A549 (cell line): ENCODE measurements at places on chromosomes 3 and 15. TPM values are rescaled to one million over a fixed set of nuclear protein-coding genes. Genes with fewer than 3 reads are reported as not detected.

GRCh38 chr15:100859970-100860828 lies 19.4 kb upstream of the ALDH1A3 start:
- DNase-seq: no peak

Gene POLQ
- 8.2 to 9.9 TPM (median 9.2 TPM) in 3 replicates for polyA plus RNA-seq

Gene LIPC
- polyA plus RNA-seq: 0.30 to 0.34 TPM (median 0.32 TPM) in 3 replicates

Gene IQCF5
- not detected in 3 replicates for polyA plus RNA-seq

GRCh38 chr3:40317061-40317855 lies 7.8 kb downstream of the EIF1B start:
- peak; percentile 58 for DNase-seq

DNA sequence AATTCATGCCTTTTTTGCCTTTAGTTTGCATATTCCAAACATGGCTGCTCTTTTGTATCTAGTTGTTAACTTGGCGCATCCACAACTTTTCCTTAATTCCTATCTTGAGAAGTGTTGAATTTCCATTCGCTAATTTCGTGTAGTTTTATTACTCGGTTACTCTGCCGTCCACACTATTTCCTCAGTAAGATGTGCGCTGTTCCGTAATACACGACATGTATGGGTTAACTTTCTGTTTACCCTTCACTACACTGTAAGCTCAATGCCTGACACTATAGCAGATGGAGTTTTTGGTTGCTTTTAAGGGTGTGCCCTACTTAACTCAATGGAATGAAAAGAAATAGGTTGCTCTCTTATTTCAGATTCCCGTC lies 724 bp downstream of the RPSA start:
- no peak for DNase-seq

- DNase-seq: peak; percentile 9
Observed at GRCh38 chr3:124217542-124217941, 225.6 kb upstream of the ROPN1 start.

- no peak for DNase-seq
Observed at GRCh38 chr3:40582401-40583027, 57.8 kb downstream of the ZNF621 start.

DNA sequence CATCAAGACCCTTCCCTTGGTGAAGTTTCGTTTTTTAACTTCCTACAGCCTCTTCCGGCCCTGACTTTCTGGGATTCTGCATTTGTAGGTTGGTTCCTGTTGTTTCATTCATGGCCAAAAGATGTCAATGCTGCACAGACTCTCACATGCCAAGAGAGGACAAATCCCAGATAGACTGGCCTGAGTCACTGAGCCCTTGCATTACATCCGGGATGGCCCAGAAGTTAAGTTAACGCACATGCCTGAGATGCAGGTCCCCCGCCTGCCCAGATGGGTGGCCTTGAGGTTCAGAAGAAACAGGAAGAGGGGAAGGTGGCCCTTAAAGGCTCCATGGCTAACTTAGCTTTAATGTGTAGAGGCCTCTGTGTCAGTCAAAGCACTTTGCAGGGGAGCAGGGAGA lies 51.6 kb upstream of the SRGAP3 start:
- DNase-seq: no peak

DNA sequence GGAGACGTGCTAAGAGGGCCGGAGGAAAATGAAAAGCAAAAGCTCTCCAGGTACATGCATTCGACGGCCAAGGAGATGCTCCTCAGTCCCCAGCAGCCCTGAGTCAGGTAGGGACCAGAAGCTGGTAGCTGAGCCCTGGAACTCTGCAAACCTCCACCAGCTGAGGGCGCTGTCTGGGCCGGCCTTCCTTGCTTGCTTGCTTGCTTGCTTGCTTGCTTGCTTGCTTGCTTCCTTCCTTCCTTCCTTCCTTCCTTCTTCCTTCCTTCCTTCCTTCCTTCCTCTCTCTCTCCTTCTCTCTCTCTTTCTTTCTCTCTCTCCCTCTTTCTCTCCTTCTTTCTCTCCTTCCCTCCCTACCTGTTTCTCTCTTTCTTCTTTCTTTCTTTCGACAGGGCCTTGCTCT lies 94.6 kb upstream of the RASGRF1 start:
- peak; percentile 39 for DNase-seq

GRCh38 chr3:14393440-14394106 lies 8.8 kb upstream of the SLC6A6 start:
- no peak for DNase-seq

GRCh38 chr3:128492671-128493569 lies at the start of gene GATA2:
Gene GATA2, minus strand, starts transcription at chr3:128493201. Its CDS starts 6,170 bp downstream, at chr3:128487031.
- DNase-seq: no peak

Gene PCSK6
- polyA plus RNA-seq: 10.0 to 11.1 TPM (median 10.8 TPM) in 3 replicates

DNA sequence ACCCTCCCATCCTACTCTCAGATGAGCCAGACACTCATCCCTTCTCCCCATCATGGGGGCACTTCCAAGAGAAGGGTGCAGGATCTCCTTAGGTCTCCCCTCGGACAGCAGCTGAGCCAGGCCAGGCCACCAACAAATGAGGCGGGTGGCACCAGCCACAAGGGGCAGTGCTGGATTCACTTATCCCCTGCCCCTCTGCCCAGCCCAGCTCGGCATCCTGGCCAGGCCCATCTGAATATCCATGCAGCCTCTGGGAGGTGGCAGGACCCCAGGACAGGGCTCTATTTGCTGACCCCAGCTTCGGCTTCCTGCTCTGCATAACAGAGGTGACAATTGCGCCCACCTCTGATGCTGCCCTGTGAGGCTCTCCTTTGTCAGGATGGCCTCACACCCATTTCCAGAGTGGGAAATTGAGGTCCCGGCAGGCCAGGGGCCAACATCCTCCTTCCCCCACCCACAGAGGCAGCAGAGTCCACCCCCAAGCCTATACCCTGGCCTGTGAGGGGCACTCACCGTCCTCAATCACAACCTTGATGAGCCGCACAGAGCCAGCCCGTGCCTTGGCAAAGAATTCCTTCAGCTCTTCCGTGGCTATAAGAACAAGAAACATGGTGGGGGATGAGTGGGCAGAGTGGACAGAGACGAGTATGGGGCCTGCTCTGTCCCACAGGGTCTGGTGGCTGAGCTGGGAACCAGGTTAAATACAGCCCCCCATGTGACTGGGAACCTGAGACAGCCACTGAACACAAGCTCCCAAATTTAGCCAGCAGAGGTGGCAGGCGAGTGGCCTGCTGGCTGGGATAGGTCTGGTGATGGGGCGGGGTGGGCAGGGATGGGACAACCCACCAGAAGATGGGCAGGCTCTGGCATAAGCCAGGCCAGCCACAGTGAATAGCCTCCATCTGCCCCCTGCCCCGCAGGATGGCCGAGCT lies 4.2 kb downstream of the TWF2 start:
- DNase-seq: no peak

DNA sequence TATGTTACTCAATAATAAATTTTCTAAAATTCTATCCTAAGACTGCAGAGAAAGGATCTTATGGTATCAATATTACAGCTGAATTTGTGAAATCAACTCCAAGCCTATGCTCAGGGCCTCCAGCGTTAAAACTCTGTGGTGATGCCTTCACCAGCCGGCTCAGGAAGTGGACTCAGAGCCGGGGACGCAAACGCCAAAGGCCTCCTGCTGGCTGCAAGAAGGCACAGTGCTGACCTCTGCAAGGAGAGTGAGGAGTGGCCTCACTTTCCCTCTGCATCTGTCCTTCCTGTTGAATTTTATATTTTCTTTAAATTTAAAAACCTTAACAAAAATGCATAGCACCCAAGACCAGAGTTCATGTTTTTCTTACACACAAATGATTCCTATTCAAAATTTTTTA lies 48.5 kb downstream of the HERC2 start:
- no peak for DNase-seq

DNA sequence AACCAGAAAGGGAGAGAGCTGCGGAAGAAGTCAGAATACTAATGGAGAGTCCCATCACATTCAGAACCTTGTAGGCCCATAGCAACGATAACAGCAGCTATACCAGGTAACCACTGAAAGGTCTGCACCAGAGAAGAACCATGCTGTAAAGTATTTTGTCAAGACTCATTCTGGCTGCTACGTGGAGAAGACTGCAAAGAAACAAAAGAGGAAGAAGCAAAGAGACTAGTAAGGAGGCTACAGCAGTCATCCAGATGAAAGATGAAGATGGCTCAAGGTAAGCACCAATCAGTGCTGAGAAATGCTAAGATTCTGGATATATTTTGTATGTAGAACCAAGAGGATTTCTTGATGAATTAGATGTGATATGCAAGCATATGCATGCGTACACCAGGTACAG lies 39.6 kb downstream of the ACAP2 start:
- DNase-seq: no peak

GRCh38 chr15:71183063-71183462 lies 67.8 kb downstream of the THSD4 start:
- DNase-seq: no peak

DNA sequence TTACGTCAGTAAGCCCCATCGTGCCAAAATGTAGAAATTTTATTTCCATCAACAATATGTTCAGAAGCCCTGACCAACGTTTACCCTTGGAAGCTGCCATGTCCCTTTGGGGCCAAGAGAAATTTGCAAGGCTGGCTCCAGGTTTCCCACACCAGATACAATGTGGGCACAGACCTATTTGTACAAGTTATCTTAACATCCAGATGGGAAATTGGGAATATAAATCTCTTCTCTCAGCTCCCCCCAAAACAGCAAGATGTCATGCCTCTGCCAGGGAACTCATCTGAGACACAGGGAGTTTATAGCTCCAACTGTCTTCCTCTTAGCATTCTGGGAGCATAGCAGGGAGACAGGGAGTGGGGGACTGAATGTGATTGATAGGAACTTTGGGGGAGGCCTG lies 9.3 kb upstream of the DPPA2 start:
- no peak for DNase-seq
